Fibroblast of the aortic adventitia (primary cell): ENCODE measurements at places on chromosomes 5 and 9. TPM values are rescaled to one million over a fixed set of nuclear protein-coding genes. Genes with fewer than 3 reads are reported as not detected.

GRCh38 chr5:143717400-143717799, 94.6 kb upstream of the HMHB1 start:
- DNase-seq: peak; percentile 92

Gene ARHGEF28
- 10.1 and 26.2 TPM in 2 replicates for total RNA-seq

DNA sequence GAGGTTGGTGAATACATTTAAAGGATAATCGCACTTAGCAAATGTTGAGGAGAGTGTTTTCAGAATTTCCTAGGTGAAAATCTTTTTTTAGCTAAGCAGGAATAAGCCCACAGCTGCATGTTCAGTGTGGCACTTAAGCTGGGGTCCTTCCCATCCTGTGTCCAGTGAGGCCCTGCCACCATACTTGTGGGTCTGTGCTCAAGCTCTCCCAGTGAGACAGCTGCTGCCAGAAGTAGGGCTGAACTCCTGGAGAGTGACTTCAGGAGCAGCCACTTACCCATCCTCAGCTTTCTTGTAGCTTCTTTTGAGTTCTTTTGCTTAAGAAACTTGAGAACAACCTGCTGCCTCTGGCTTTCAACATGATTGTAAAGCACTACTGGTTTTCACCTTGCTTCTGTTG, 110.0 kb upstream of the DHFR start:
- no peak for DNase-seq

GRCh38 chr9:87447547-87448432, 49.9 kb upstream of the DAPK1 start:
- peak; percentile 13 for DNase-seq

- no peak for DNase-seq
Measured at GRCh38 chr5:86526811-86527348, 90.9 kb upstream of the COX7C start.

Gene GCNT4
- total RNA-seq: 2.5 and 9.3 TPM in 2 replicates

Gene LCN12
- total RNA-seq: not detected in 2 replicates

Gene ZSWIM6
- total RNA-seq: 3.1 and 6.9 TPM in 2 replicates

- DNase-seq: no peak
Measured at GRCh38 chr5:170155771-170156170, 50.1 kb downstream of the FOXI1 start.

DNA sequence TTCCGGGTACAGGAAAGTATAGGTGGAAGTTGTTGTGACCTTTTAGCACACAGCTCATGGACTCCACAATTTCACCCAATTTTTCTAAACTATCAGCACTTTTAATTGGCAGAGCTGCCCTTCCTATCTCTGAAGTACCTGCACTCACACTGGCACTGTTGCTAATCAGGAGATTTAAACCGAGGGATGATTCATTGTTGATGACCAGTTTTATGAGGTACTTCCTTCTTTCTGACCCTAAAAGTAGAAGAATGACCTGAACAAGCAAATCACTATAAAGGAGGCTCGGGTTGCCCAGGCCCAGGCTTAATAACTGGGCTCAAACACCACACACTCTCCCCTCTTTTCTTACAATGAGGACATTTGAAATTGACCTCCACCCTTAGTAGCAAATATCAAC, 105.9 kb downstream of the KCNN2 start:
- DNase-seq: no peak

Gene RPL37
- 164 and 642 TPM in 2 replicates for total RNA-seq

Gene LCNL1
- 0.54 and 15.3 TPM in 2 replicates for total RNA-seq

Gene CCDC192
- not detected in 2 replicates for total RNA-seq

- DNase-seq: peak; percentile 9
Measured at GRCh38 chr5:82749461-82749820, 327.8 kb downstream of the TMEM167A start.

Gene F2RL2
- total RNA-seq: 9.8 and 18.6 TPM in 2 replicates

Gene TOR1B
- 24.9 and 36.2 TPM in 2 replicates for total RNA-seq

GRCh38 chr9:10007356-10007755, 605.4 kb downstream of the PTPRD start:
- no peak for DNase-seq

DNA sequence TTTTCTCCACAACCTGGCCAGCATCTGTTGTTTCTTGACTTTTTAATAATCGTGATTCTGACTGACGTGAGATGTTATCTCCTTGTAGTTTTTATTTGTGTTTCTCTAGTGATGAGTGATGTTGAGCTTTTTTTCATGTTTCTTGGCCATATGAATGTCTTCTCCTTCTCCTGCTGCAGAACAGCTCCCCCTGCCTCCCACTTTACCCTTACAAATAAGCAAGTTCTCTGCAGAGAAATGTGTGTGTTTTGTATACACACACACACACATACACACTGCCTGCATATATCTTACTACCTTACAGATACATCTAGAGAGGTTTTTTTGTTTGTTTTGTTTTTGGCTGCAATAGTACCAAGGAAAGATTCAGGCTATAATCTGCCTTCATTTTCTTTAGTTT, 88.7 kb upstream of the PHF24 start:
- DNase-seq: peak; percentile 40

DNA sequence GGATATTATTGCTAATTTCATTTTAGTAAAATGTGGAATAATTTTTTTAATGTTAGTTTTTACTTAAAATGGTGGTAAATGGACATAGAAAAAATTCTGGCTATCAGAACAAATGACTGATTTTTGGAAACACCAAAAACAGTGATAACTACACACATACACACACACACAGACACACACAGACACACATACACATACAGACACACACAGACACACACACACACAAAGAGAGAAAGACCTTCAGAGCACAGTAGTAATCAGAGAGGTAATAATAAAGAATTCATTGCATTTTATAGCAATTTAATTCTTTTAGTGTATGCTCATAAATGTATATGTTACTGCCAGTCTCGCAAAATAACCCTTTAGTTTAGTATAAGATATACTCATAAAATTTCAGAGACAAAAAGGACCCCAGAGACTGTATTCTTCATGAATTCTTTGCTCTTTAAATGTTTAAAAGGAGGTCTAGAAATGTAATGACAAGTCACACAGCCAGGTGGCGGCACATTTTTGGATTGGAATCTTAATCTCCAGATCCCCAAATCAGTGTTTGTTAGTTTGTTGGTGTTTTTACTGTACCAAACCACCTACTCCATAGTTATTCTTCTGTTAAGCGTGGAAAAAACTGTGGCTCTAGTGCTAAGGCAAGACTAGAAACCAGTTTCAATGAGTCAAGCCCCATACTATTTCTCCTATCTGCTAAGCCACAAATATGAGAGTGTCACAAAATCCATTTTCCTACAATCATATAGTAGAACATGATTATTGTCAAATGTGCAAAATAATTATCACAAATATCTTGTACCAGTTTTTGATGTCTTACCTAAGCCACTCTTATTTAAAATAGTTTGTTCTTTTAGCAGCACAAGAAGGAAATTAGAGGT, 109.9 kb downstream of the EDIL3 start:
- peak; percentile 66 for DNase-seq

DNA sequence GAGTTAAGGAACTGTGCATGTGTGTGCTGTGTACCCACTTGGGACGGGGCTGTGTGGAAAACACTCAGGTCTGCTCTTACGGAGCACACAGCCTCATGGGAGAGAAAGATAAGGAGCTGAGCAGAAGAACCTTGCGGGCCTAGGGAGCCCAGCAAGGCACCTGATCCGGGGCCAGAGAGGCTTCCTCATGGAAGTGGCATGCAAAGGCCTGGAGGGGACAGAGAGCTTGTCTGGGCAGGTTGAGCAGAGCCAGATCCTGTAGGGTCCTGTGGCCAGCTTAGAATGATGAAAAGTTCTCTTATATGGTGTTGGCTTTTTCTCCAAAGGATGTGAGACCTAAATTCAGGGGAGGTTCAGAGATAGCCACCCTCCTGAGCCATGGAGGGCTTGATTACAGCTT, 45.2 kb downstream of the NEK6 start:
- no peak for DNase-seq

DNA sequence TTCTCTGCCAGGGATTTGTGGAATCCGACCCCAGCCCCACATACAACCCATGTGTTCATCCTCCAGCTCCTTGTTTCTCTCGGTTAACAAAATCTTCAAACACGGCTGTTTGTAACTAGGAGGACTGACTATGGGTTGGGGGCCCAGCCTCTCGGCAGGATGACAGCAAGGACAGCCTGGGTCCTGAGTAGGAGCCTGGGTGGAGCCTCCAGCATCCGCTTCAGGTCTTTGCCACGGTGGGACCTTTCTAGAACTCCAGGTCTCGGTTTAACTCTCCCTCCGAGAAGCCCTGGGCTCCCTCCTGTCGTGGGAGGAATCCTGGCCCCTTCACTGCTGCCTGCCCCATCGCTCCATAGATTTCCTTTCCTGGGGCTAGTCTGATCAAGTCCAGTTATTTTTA, 248.5 kb downstream of the PBX3 start:
- no peak for DNase-seq

GRCh38 chr5:147509041-147509709, 693 bp downstream of the DPYSL3 start:
- peak; percentile 35 for DNase-seq

DNA sequence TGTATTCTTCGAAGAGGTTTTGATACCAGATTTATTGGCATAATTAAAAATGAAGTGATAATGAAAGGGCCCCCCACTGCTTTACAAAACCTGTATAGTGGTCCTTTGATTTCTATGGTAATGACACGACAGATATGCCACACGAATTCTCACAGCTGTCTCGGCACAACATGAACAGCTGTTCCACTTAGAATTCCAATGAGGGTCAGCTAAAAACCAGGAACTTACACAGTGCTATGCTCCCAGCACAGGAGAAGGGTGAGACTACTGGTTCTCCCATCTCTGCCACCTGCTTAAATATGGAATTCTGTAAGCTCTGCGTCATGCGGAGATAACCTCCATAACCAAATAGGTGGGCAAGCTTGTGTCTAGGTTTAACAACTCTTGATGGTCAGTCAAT, 183.0 kb upstream of the EFNA5 start:
- DNase-seq: no peak

Gene FOXD4L5
- under 0.01 TPM in 1 of 2 replicates, not detected in the other for total RNA-seq

- DNase-seq: no peak
Measured at GRCh38 chr9:33458444-33458843, 11.1 kb upstream of the AQP3 start.

DNA sequence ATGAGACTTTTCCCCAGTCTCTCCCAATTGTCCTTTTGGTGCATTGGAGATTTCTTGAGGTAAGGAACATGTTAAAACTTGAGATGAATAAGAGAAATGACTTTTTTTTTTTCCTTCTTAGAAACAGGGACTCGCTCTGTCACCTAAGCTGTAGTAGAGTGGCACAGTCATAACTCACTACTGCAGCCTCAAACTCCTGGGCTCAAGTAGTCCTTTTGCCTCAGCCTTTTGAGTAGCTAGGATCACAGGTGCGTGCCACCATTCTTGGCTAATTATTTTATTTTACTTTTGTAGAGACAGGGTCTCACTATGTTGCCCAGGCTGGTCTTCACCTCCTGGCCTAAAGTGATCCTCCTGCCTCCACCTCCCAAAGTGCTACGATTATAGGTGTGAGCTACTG, 25.9 kb downstream of the CDC42SE2 start:
- no peak for DNase-seq

- DNase-seq: no peak
Measured at GRCh38 chr5:56028708-56029107, 33.9 kb upstream of the IL6ST start.

Gene GLDC
- 0.65 and 1.8 TPM in 2 replicates for total RNA-seq

Gene NOP16
- total RNA-seq: 17.0 and 44.2 TPM in 2 replicates

DNA sequence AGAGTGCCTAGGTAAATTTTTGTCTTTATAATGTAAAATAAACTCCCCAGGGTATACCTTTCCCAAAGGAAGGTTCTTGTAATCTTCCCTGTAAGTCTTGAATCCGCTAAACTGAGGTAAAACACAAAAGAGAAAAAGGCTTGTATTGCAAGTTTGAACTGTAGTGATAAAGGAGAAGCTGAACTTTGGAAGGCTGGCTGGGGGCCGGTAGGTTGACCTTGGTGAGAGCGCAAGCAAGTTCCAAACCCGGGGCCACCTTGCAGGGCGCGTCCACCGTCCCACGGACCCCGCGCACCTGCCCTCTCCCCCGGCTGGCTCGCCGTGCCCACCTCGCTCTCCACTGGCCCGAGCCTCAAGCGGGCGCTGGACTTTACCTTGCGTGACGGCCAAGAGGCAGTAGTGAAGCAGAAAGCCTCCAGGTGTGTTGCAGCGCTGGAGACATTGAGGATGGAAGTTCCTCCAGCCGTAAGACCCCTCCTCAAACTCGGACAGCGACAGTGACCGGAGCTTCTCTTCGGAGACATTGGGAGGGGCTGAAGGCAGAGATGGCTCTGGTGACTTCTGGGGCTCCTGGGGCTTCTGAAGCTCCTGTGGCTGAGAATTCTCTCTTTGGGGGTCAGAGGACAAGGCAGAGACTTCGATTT, 428 bp downstream of the SLCO4C1 start:
- DNase-seq: no peak

- DNase-seq: no peak
Measured at GRCh38 chr9:130333712-130334062, 68.1 kb downstream of the HMCN2 start.
